ENCODE measurements at places on chromosomes 1 and 21. TPM values are rescaled to one million over a fixed set of nuclear protein-coding genes. Genes with fewer than 3 reads are reported as not detected.

DNA sequence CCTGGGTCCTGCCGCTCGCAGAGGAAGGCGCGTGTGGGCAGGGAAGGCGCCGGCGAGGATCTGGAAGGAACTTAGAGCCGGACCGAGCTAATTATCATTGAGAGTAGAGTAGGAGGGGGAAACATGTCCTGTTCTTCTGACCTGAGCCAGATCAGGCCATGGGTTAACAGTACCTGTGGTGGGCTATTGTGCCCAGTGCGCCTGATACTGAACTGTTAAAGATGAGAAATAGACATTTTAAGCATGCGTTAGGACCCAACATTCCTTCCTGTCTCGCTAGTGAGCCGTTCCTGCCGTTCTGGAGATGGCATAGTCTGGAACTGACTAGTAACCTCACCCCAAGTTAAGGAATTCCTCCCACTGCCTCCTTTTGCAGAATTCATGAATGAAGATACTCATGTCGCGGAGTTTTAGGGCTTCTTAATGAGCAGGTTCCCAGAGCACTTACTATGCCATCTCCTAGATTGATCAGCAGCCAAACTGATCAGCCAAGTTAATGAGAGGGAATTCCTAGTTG, 870 bp downstream of the STRIP1 start:
- no peak for DNase-seq

DNA sequence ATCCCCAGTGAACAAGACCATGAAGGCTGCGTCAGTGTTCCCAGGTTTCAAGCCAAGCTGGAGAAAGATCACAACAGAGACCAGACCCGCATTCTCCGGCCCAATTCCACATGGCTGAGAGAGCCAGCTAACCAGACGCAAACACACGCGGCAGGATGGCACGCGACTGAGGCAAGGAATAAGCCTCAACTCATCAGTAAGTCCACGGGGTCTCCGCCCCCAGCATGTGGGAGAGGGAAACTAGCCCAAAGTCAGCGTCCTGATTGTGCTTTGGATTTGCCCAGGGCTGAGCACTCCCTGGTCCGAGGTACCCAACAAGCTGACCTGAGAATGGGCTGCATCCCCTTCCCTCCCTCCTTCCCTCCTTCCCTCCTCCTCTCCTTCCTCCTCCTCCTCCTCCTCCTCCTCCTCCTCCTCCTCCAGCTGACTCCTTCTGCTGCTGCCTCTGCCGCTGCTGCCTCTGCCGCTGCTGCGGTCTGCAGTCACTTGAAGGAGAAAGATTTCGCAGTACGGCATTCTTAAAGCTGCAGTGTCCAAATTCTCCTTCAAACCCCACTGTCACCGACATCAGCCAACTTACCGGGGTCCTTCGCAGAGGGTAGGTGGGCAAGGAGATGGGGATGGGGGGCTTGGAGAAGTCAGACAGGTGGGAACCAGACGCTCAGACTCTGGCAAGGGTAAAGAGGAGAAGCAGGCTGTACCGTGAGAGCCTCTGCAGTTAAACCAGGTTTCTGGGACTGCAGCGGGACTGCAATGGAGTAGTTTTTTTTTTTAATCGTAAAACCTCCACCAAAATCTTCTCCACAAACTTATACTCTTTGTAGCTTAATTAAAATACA, 33.0 kb upstream of the H6PD start:
- DNase-seq: no peak

UBE2U gene
- total RNA-seq: not detected

- no peak for DNase-seq
These were observed 150.3 kb downstream of the HMGB4 start for GRCh38 chr1:34013958-34014737.

GRCh38 chr1:32405672-32406467, 11.6 kb upstream of the BSDC1 start:
- no peak for DNase-seq

NKAIN1 gene
- not detected for total RNA-seq

DNA sequence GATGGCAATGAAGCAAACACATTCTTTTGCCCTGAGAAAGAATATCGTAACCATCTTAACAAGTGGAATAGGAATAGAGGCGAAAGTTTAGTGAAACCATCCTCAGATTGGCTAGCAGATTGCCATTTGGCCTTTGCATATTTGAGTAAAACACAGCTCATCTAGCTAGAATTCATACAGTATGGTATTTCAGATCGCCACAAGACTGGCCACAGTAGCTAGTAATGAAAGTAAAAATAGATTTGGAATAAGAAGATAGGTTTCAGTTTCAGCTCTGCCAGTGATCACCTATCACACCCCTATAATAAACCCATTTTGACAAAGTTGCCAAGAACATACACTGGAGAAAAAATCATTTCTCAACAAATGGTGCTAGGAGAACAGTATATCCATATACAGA, 294.9 kb downstream of the LRRIQ3 start:
- no peak for DNase-seq

SEC16B gene
- total RNA-seq: 32.1 TPM

TPTE gene
- not detected for total RNA-seq

Measured in stomach (tissue), 19 donors.